ENCODE measurements at places on chromosomes 2 and 18. TPM values are rescaled to one million over a fixed set of nuclear protein-coding genes. Genes with fewer than 3 reads are reported as not detected.

DNA sequence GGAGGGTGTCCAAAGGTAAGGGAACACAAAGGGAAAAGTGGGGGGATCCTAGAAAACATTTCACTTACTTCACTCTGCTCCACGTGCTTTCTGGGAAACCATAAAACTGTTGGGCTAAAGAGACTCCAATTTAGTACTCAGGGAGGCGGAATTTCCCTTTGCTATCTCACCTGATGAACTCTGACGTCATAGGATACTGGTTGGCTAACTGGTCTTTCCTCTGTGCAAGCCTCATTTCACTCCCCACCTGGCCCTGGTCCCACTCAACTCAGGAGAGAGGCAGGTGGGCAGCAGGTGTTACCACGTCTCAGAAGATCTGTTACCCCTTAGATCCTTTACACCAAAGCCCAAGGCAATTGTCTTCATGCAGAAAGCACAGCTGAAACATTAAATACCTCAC, 51.8 kb upstream of the PMAIP1 start:
- DNase-seq = no peak

The SCYGR1 gene
- not detected for total RNA-seq

GRCh38 chr2:32622570-32623310, 5.1 kb upstream of the TTC27 start:
- DNase-seq = no peak

The TMEM17 gene
- 4.0 TPM for total RNA-seq

GRCh38 chr2:232611061-232611460, 22.3 kb upstream of the EFHD1 start:
- no peak for DNase-seq
